Transverse colon (tissue), 4 donors: ENCODE measurements at places on chromosomes 16 and 17. TPM values are rescaled to one million over a fixed set of nuclear protein-coding genes. Genes with fewer than 3 reads are reported as not detected.

The CCL1 gene
- total RNA-seq: not detected

The IL17C gene
- total RNA-seq: not detected

The CLEC3A gene
- not detected for total RNA-seq

The SMIM36 gene
- not detected for total RNA-seq

GRCh38 chr16:4830408-4830807, 16.7 kb downstream of the GLYR1 start:
- peaks cover 48% of the 10 kb centered on the region for H3K4me1 ChIP-seq
- H3K4me3 ChIP-seq: no peak overlapping the region
- DNase-seq: no peak
- H3K36me3 ChIP-seq: peaks cover 39% of the 10 kb centered on the region
- no peak overlapping the region for H3K27ac ChIP-seq
- no peaks in the 10 kb centered on the region for H3K27me3 ChIP-seq

- DNase-seq: no peak
- H3K36me3 ChIP-seq: peaks cover 5% of the 10 kb centered on the region
- H3K27me3 ChIP-seq: no peaks in the 10 kb centered on the region
These were observed 161.4 kb upstream of the C17orf78 start for GRCh38 chr17:37214416-37214815.

DNA sequence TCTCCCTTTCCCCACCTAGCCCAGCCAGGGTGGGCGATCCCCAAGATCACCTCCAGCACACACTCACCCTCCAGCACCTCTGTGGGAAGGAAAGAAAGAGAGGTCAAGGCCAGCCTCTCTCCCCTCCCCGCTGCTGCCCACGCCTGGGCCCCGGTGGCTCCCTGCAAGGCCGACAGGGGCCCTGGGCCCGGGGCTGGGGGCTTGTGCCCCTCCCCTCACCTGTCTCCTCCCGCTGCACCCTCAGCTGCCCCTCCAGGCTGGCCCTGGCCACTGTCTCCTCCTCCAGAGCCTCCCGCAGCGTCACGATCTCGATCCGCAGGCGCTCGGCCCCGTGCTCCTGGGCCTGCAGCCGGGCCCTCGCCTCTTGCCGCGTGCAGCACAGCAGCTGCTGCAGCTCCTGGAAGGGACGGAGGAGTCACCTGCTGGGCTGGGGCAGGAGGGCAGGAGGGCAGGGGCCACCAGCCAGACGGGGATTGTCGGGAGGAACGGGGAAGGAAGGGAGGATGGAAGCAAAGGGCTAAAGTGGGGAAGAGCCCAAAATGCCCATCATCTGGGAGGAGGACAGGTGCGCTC, 19.2 kb downstream of the RABEP2 start:
- H3K27ac ChIP-seq: no peak overlapping the region
- DNase-seq: no peak
- no peaks in the 10 kb centered on the region for H3K36me3 ChIP-seq
- H3K27me3 ChIP-seq: no peaks in the 10 kb centered on the region
- H3K4me3 ChIP-seq: no peak overlapping the region

DNA sequence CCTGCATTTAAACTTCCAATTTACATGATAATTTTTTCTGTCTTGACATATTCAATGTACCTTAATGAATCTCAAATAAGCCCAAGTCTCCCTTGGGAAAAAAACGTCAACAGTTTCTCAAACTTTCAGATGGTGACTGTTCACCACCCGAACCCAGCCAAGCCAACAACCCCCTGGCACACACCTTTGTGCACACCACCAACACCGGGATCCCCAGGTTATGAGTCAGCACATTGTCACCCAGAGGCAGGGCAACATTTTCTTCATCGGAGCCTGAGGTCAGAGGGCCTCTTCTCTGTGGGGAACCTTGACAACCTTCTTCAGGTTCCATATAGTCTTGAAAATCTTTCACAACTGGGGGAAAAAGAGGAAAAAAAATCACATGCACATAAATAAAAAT, 15.5 kb downstream of the DYNC1LI2 start:
- H3K36me3 ChIP-seq: no peaks in the 10 kb centered on the region
- no peak for DNase-seq
- H3K27ac ChIP-seq: no peak overlapping the region
- H3K27me3 ChIP-seq: no peaks in the 10 kb centered on the region
- no peak overlapping the region for H3K4me3 ChIP-seq
- peaks cover 12% of the 10 kb centered on the region for H3K4me1 ChIP-seq

GRCh38 chr17:65559461-65559803, 2.0 kb downstream of the AXIN2 start:
- no peak for DNase-seq
- H3K4me3 ChIP-seq: peak overlapping the region; percentile 86
- H3K4me1 ChIP-seq: peaks cover 19% of the 10 kb centered on the region
- H3K27ac ChIP-seq: no peak overlapping the region

GRCh38 chr17:192666-193425, 11.4 kb upstream of the DOC2B start:
- H3K4me1 ChIP-seq: peaks cover 4% of the 10 kb centered on the region
- no peak for DNase-seq
- no peaks in the 10 kb centered on the region for H3K36me3 ChIP-seq
- no peak overlapping the region for H3K4me3 ChIP-seq
- H3K27me3 ChIP-seq: peaks cover 7% of the 10 kb centered on the region

GRCh38 chr17:42460371-42460770, 1.7 kb downstream of the ATP6V0A1 start:
- peaks cover 3% of the 10 kb centered on the region for H3K36me3 ChIP-seq
- no peaks in the 10 kb centered on the region for H3K27me3 ChIP-seq
- peak overlapping the region; percentile 85 for H3K4me3 ChIP-seq
- DNase-seq: no peak
- peak overlapping the region; percentile 99 for H3K27ac ChIP-seq
- H3K4me1 ChIP-seq: peaks cover 31% of the 10 kb centered on the region

GRCh38 chr16:19599968-19600716, 44.6 kb downstream of the VPS35L start:
- no peaks in the 10 kb centered on the region for H3K27me3 ChIP-seq
- no peak overlapping the region for H3K27ac ChIP-seq
- no peak for DNase-seq
- H3K36me3 ChIP-seq: no peaks in the 10 kb centered on the region

- no peak overlapping the region for H3K27ac ChIP-seq
- no peak overlapping the region for H3K4me3 ChIP-seq
- no peaks in the 10 kb centered on the region for H3K36me3 ChIP-seq
- no peak for DNase-seq
These were observed 77.3 kb downstream of the USP22 start for GRCh38 chr17:20965492-20965891.

- no peaks in the 10 kb centered on the region for H3K27me3 ChIP-seq
- H3K4me3 ChIP-seq: no peak overlapping the region
- peaks cover 9% of the 10 kb centered on the region for H3K4me1 ChIP-seq
- H3K36me3 ChIP-seq: no peaks in the 10 kb centered on the region
These were observed 10.4 kb downstream of the CHD9NB start for GRCh38 chr16:53042235-53042701.

DNA sequence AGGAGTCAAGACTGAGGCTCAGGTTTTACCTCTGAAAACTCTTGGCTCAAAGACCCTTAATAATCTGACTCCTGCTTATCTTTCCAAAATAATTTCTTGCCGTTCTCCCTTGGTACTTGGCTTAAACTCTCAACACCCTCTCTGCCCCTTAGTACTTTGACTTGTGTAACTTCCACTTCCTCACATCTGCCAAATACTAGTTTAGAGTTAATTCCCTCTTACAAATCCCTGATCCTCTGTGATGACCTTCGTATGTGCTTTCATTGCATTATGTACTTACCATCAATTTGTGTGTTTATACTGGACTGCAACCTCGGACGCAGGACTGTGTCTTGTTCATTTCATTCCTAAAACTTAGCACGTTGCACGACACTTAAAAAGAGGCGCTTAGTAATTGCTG, 35.2 kb downstream of the ZNF207 start:
- H3K4me3 ChIP-seq: no peak overlapping the region
- no peaks in the 10 kb centered on the region for H3K36me3 ChIP-seq
- no peaks in the 10 kb centered on the region for H3K27me3 ChIP-seq
- DNase-seq: no peak

DNA sequence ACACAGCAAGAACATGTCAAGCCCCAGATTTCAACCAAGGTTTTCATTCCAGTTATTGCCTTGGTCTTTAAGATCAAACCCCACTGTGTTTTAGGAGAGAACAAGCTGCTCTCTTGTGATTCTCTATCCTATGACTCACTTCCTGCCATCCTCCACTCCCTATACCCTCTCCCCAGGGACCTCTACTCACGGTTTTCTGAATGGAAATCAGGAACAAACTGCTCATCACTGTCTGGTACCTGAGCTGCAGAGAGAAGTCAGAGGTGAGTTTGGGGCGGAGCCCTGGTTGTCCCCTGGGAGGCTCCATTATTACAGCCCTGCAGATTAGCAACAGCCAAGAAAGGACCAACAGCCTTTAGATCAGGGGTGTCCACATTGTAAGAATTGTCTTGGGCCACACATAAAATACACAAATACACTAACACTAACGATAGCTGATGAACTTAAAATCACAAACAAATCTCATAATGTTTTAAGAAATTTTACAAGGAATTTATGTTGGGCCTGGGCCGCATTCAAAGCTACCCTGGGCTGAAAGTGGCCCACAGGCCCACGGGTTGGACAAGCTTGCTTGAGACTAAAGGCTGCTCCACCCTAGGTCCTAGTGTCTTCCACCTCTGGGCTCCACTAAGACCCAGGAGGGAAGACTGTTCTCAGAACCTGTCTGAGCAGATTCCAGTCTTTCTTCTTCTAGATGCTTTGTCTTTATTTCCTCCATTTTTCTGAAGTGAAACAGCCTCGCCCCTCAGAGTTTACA, 9.7 kb downstream of the ETV4 start:
- H3K27me3 ChIP-seq: no peaks in the 10 kb centered on the region
- no peak for DNase-seq
- H3K27ac ChIP-seq: no peak overlapping the region
- H3K36me3 ChIP-seq: no peaks in the 10 kb centered on the region
- H3K4me1 ChIP-seq: peaks cover 7% of the 10 kb centered on the region

GRCh38 chr16:89815639-89816348, 653 bp downstream of the FANCA start:
- H3K27ac ChIP-seq: peak overlapping the region; percentile 88
- DNase-seq: no peak
- peaks cover 5% of the 10 kb centered on the region for H3K27me3 ChIP-seq

GRCh38 chr16:14446796-14447195, 183.3 kb downstream of the PARN start:
- H3K36me3 ChIP-seq: no peaks in the 10 kb centered on the region
- no peak overlapping the region for H3K27ac ChIP-seq
- no peak for DNase-seq
- H3K4me3 ChIP-seq: no peak overlapping the region
- no peaks in the 10 kb centered on the region for H3K27me3 ChIP-seq

GRCh38 chr16:5502944-5503343, 405.3 kb upstream of the EEF2KMT start:
- DNase-seq: no peak
- H3K4me3 ChIP-seq: no peak overlapping the region
- no peaks in the 10 kb centered on the region for H3K4me1 ChIP-seq

DNA sequence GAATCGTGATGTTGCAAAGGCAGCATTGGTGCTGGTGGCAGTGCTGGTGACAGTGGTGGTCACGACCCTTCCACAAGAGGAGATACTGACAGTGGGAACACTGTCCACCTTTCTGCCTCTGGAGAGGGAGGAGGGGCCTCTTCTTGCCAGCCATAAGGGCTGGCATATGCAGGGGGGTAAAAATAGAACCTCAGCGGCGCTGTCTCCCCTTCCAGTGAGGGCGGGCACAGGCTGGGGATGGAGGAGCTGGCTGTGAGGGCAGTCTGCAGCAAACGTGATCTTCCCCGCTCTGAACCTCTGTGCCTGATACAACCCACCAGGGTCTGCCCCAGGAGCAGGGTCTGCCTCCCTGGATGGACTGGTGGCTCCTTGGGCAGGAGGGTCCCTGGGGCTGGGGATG, 3.4 kb downstream of the RAP1GAP2 start:
- no peak for DNase-seq
- H3K36me3 ChIP-seq: no peaks in the 10 kb centered on the region
- peaks cover 29% of the 10 kb centered on the region for H3K4me1 ChIP-seq
- H3K27me3 ChIP-seq: no peaks in the 10 kb centered on the region

DNA sequence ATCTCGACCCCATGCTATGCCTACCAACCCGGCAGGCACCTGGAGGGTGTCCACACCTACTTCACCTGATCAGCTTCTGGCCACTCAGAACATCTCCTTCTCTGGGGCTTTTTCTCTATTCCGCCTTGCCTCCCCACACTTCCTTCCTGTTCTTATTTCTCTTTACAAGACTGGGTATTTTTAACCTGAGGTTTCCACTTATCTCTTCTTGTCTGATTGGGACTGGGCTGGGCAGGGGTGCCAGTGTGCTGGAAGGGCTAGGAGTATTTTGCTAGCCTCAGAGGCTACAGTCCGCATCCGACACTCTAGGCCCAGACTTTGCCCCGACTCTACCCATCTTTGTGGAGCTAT, 26.2 kb upstream of the ZNF652 start:
- DNase-seq: peak; percentile 23
- no peaks in the 10 kb centered on the region for H3K36me3 ChIP-seq
- H3K4me3 ChIP-seq: no peak overlapping the region
- H3K4me1 ChIP-seq: peaks cover 34% of the 10 kb centered on the region
- H3K27ac ChIP-seq: peak overlapping the region; percentile 61
- no peaks in the 10 kb centered on the region for H3K27me3 ChIP-seq

GRCh38 chr17:55443904-55444303, 22.3 kb upstream of the MMD start:
- no peak for DNase-seq
- peaks cover 14% of the 10 kb centered on the region for H3K4me1 ChIP-seq
- H3K27me3 ChIP-seq: no peaks in the 10 kb centered on the region
- H3K4me3 ChIP-seq: no peak overlapping the region
- peak overlapping the region; percentile 68 for H3K27ac ChIP-seq

- no peak overlapping the region for H3K4me3 ChIP-seq
- DNase-seq: peak; percentile 11
- peaks cover 23% of the 10 kb centered on the region for H3K4me1 ChIP-seq
- H3K27me3 ChIP-seq: no peaks in the 10 kb centered on the region
- H3K36me3 ChIP-seq: no peaks in the 10 kb centered on the region
These were observed 139.1 kb downstream of the SOX9 start for GRCh38 chr17:72259922-72260321.

- no peaks in the 10 kb centered on the region for H3K4me1 ChIP-seq
- H3K27ac ChIP-seq: no peak overlapping the region
- no peaks in the 10 kb centered on the region for H3K27me3 ChIP-seq
- no peak overlapping the region for H3K4me3 ChIP-seq
These were observed 21.1 kb downstream of the TMC5 start for GRCh38 chr16:19438739-19439138.

DNA sequence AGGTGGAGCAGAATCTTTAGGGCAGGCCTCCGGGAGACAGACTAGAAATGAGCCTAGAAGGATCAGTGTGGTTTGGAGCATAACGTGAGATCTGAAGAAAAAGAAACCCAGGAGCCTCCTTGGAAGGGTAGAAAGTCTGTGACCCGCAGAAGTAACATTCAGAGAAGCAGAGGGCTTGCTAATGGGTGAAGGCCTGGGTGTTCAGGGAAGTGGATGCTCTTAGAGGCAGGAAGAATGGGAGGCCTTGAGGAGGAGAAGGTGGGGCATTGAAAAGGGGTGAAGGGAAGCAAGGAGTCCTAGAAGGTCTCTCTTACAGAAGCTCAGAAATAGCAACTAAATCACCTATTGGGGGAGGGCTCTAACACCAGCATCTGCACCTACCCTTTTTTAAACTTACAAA, 20.3 kb downstream of the GPT2 start:
- no peaks in the 10 kb centered on the region for H3K27me3 ChIP-seq
- peak overlapping the region; percentile 61 for H3K27ac ChIP-seq
- peaks cover 12% of the 10 kb centered on the region for H3K4me1 ChIP-seq
- H3K4me3 ChIP-seq: no peak overlapping the region
- no peak for DNase-seq
- H3K36me3 ChIP-seq: no peaks in the 10 kb centered on the region
